ENCODE measurements at places on chromosomes 13 and 19. TPM values are rescaled to one million over a fixed set of nuclear protein-coding genes. Genes with fewer than 3 reads are reported as not detected.

DNA sequence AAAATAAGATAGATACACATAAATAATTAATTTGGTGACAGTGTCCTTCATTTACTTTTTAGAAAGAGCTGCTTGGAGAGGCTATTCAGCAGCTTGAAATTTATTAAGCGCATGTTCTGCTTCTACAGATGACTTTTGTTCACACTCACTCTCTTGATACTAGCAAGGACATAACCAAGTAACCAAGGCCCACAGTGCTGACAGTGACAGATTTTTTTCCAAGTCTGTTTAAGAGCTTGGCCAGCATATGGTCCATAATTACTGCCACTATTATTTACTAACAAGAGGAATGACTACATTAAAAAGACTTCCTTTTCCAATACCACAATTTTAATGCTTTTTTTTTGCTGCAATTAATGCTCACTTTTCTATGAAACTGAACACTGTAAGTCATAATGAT, 673.7 kb upstream of the MIR17HG start:
- no peak for DNase-seq

GRCh38 chr13:23801141-23801540, 88.1 kb downstream of the MIPEP start:
- DNase-seq = no peak

- DNase-seq = no peak
These were observed 320.3 kb downstream of the DNAJC15 start for GRCh38 chr13:43343645-43344044.

DNA sequence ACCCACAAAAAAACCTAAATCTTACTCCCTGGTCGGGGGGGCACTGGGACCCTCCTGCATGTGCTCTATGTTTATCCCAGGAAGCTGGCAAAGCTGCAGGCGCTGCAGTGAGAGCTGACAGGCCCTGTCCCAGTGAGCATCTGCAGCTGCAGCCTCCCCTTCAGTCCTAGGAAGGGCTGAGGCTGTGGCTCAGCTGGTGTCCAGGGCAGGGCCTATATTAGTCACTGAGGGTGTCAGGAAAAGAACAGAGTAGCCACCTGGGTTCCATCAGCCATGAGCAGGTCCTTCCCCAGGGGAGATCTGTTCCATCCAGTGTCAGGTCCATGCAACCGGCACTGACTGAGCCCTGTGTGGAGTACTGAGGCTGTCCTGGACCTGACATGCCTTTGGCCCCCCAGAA, 120.5 kb downstream of the TNFRSF19 start:
- no peak for DNase-seq

- DNase-seq = no peak
These were observed 1479.2 kb downstream of the UQCRFS1 start for GRCh38 chr19:27733551-27734266.

DNA sequence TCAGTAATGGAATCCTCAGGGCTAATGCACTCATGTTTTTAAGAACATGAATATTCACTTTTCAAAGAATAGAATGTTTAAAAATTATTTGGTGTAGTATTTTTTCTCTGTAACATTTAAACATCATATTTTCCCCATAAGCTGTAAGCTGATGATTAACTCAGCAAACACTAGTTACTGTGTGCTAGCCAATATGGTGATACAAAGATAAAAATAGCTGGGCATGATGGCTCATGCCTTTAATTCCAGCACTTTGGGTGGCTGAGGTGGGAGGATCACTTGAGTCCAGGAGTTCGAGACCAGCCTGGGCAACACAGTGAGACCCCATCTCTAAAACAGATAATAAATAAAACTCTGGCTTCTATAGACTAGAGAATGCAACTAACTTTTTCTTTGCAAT, 13.2 kb downstream of the RNF17 start:
- DNase-seq = no peak

DNA sequence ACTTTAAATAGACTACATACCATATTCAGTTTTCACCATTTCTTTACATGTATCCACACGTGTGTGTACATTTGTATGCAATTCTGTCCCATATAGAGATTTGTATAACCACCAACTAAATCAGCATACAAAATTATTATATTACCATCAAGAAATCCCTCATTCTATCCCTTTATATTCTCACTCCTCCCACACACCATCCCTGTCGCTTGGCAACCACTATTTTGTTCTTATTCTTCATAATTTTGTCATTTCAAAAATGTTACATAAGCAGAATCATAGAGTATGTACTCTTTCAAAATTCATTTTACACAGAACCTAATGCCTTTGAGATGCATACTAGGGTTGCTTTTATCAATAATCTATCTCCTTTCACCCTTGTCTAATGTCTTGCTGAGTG, 740.5 kb downstream of the SLITRK5 start:
- no peak for DNase-seq

DNA sequence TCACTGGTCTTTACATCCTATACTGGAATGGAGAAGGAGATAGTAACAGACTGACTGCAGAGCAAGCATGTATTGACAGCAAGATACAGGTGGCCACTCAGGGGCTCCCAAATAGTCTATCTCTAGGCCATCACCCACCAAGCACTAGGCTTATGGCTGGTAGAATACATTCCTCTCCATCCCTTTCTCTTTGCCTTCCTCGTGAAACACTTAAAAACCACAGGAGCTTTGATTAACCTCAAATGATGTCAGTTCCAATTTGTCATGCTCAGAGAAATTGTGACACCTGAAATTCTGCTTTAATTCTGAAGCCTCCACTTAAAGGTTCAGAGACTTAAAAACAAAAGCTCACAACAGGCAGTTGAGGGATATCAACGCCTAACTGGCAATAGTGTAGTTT, 17.2 kb downstream of the ENOX1 start:
- no peak for DNase-seq

- DNase-seq = no peak
These were observed 152.1 kb downstream of the POSTN start for GRCh38 chr13:37446503-37446902.

DNA sequence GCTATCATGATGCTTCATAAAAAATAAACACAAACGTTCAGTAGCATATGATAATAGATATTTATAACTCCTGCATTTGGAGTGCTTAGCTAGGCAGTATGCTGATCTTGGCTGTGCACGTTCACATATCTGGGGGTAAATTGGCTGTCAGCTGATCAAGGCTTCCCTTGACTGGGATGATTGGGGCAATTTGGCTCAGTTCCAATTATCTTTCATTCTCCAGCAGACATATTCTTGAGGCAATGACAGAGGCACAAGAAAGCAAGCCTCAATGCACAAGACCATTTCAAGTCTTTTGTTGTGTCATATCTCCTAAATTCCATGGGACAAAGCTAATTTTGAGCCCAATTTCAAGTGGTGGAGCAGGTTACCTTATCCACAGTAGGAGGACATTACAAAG, 142.0 kb downstream of the DLEU7 start:
- no peak for DNase-seq

DNA sequence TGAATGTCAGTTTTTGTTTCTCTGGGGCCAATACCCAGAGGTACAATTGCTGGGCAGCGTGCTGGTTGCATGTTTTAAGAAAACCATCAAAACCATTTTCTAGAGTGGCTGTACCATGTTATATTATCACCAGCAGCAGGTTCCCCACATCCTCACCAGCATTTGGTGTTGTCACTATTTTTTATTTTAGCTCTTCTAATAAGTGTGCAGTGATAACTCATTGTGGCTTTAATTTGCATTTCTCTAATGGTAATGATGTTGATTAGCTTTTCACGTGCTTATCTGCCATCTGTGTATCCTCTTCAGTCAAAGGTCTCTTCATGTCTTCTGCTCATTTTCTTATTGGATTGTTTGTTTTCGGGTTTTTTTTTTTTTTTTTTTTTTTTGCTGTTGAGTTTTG, 21.9 kb downstream of the PAK4 start:
- no peak for DNase-seq

DNA sequence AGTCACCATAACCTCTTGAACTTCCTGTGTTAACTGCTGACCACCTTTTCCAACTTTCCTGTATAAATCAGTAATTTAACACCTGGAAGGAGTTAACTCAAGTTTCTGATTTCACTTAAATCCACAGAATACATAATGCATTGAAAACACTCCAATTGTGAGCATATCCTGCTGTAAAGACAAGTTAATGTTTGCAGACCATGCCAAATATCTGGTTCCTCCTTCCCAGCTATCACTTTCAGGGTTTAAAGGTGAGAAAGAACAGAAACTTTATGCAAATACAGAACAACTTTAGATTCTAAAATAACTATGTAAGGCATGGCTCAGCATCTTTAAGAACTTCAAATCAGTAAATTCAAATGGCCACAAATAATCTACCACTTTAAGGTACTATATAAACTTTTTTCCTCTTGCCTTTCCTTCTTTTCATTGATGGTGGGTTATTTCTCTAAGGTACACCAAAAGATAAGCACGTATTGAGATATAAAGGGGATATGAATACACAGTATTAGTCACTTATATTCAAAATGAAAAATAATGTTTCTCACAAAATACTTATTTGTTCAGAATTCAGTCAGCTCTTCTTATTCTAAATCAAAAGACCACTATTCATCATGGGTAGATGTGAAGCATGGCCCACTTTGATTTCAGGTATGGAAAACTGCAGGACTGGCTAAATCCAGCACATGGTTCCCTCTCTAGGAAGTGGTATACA, 6.6 kb upstream of the TPTE2 start:
- DNase-seq = no peak

- no peak for DNase-seq
These were observed 1.5 kb upstream of the KLK11 start for GRCh38 chr19:51027873-51028272.

GRCh38 chr13:113232208-113233003, 23.0 kb downstream of the CUL4A start:
- DNase-seq = peak; percentile 72

GRCh38 chr19:44623080-44623479, 9.7 kb downstream of the IGSF23 start:
- DNase-seq = no peak

- peak; percentile 4 for DNase-seq
These were observed 7.3 kb upstream of the RANBP3 start for GRCh38 chr19:5985098-5985783.

GRCh38 chr13:42992764-42993122, 702 bp upstream of the EPSTI1 start:
- no peak for DNase-seq

GRCh38 chr19:41351339-41352245, 2.1 kb downstream of the TGFB1 start:
- peak; percentile 90 for DNase-seq

GRCh38 chr13:99119656-99120055, 81.0 kb upstream of the UBAC2 start:
- DNase-seq = no peak

DNA sequence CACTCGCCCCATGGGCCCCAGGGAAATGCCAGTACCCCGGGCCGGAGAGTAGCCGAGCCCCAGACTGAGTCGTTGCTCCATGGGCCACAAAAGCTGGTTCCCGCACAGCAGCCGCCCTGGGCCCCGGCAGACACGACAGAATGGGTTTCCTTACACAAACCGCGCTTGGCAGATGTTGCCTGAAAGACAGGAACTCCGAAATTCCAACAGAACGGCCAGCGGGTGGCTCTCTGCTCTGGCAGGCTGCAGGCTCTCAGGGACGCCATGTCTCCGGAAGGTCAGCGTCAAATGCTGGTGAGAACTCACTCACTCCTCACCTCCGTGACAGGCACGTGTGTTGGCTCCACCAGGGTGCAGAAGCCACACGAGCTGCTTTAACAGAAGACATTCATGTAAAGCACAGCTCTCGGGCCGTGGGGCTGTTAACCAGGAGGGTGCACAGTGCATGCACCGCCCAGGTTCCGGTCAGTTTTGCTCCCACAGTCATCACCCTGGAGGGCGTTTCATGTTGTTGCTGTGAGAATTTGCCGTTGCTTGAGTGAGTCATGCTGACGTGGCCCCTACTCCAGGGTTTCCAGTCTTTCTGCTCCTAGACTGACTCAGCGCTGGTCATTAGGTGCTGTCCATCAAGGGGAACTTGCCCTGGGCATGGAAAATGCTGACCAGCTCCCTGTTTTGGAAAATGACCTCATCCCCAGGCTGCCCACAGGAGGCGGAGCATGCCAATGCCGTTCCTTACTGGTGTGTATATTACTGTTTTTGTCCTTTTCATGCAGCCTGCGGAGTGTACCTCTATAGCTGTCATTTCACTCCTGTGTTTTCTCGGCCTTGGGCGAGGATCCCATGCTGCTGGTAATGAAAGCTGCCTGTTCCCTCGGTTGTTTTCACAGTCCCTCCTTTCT, 44.8 kb downstream of the ANKRD10 start:
- peak; percentile 93 for DNase-seq

The AXL gene
- polyA plus RNA-seq = 12.3 TPM

The CHERP gene
- 15.6 TPM for polyA plus RNA-seq

The PAN3 gene
- 4.9 TPM for polyA plus RNA-seq

The FFAR1 gene
- not detected for polyA plus RNA-seq

The RDH8 gene
- polyA plus RNA-seq = not detected

The SLITRK1 gene
- not detected for polyA plus RNA-seq

The ATCAY gene
- 0.05 TPM for polyA plus RNA-seq

The PDE4C gene
- polyA plus RNA-seq = 2.8 TPM

Data from right cardiac atrium (tissue), 5 donors.